ENCODE measurements at places on chromosomes 5 and 9.
A peak's percentile ranks its signal among the peaks of the same experiment; 100 is the strongest.

- no peak for DNase-seq
Measured at GRCh38 chr9:116686693-116687073, 422 bp upstream of the TRIM32 start.

GRCh38 chr5:79224286-79224984, 11.5 kb upstream of the JMY start:
- DNase-seq: no peak

GRCh38 chr9:17882688-17883594, 304.1 kb downstream of the SH3GL2 start:
- no peak for DNase-seq

DNA sequence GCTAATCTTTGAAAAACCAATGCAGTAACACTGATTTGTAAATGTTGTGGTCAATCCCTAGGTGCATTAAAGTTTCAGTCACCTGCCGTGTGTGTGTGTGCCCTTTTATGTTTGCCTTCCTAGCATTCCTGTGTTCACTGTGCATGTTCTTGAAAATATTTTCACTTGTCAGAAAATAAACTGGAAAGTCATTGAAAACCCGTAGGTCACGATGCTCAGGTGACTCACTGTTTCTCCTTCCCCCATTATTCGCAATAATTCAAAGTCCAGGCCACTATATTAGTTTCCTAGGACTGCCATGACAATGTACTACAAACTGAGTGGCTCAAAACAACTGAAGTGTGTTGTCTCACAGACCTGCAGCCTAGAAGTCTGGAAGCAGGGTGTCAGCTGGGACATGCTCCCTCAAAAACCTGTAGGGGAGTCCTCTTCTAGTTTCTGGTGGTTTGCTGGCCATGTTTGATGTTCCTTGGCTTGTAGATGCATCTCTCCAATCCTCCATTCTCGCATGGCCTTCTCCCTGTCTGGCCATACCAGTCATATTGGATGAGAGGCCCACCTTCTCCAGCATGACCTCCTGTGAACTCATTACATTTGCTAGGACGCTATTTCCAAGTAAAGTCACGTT, 29.3 kb downstream of the MARVELD2 start:
- DNase-seq: no peak

- DNase-seq: no peak
Measured at GRCh38 chr9:68508547-68508946, 32.1 kb downstream of the TMEM252 start.

DNA sequence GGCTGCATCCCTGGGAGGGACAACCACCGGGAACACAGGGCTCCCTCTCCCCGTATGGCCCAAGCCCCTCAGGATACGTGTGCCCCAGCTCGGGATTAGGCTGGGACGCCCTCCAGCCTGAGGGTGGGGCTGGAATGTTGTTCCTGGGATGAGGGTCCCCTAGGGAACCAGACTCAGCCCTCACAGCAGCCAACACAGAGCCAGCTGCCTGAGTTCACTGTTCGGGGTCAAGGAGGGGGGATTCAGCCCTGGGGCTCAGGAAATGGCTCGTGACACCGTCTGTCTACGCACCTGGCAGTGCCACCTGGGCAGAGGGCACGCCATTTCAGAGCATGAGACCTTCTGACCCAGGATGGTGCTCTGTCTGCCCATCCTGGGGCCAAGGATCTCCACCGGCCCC, 8.9 kb downstream of the RNF44 start:
- no peak for DNase-seq

GRCh38 chr9:16405421-16405820, 465.0 kb downstream of the BNC2 start:
- no peak for DNase-seq

DNA sequence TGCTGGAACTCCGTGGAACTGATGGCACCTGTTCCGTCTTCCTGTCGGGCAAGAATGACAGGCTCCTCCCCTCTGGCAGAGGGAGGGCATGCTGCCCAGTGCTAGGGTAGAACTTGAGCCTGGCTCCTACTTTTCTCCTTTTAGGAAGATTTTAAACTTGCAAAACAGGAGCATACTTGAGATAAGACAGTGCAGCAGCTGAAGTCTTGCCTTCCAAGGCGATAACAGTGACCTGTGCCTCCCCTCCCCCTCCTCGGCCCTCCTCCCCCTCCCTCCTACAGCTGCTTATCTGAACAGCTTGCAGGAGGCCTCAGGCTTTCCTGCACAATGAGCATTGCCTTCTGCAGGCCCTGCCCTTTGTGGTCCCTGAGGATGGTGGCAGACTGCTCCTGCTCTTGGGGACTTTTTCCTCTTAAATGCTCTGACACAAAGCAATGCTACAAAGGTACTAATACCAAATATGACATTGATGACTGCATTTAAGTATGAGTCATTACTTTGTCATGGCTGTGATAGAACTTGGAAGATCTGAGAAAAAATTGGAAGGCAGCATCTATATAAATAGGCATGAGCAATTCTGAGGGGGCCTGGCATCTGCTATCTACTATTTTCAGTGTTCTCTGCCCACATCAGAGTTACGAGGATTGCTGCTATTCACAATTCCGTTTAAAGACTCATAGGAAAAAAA, 2.0 kb downstream of the GADD45G start:
- DNase-seq: no peak

- no peak for DNase-seq
Measured at GRCh38 chr9:129231759-129232158, 53.7 kb upstream of the IER5L start.

- DNase-seq: no peak
Measured at GRCh38 chr9:104971511-104971910, 43.6 kb upstream of the ABCA1 start.

GRCh38 chr5:135423846-135424168, 23.3 kb downstream of the DCANP1 start:
- no peak for DNase-seq

GRCh38 chr5:107154593-107154992, 516.1 kb downstream of the EFNA5 start:
- no peak for DNase-seq

- DNase-seq: no peak
Measured at GRCh38 chr5:154962494-154962893, 21.6 kb downstream of the MRPL22 start.

DNA sequence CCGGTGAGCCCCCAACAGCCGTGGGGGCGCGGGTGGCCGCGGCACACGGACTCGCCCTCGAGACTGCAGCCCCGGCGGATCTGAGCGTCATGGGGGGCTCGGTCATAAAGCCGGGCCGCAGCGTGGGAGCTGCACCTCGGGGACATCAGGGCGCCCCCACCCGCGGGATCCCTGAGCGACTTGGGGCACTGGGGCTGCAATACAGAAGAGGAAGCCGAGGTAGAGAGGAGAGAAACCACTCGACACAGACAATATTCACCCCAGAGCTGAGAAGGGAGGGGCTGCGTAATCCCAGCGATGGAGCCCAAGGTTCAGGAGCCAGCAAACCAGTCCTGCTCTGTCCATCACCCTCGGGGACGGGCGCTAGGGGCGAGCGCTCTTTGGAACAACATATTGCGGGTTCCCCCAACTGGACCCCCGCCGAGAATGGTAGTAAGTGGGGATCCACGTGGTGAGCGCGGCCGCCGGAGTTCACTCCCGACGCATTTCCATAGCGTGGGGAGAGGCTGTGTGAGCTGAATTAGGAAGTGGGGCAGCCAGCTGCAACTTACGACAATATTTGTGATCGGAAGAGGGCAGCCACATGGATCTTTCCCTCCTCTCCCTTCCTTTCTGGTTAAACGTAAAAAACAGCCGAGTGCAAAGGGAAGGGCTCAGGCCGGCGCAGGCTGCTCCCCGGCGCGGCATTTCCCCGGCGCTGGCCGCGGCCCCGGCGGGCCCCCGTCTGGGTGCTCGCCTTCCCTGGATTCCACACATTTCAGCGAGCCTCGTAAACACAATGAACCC, 9.9 kb downstream of the PTCH1 start:
- DNase-seq: no peak

DNA sequence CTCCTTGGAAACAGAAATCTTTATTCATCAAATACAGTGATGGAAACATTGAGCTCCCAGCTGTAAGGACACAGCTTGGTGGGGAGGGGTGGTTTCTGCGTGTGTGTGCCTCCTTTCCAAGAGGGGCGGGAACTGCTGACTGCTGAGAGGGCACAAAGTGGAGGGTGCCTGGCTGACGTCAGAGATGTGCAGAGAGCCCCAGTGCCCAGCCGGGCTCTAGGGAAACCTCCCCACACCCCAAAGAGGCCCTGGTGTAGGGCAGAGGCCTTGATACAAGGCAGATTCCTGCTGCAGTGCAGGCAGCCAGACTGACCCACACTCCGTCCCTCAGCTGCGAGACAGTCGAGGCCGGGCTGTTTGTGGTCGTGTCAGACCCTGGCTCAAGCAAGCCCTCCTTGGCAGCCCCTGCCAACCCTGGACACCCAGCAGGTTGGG, 191.0 kb downstream of the CACNA1B start:
- no peak for DNase-seq

GRCh38 chr5:26530305-26530704, 508.1 kb downstream of the CDH9 start:
- DNase-seq: no peak

DNA sequence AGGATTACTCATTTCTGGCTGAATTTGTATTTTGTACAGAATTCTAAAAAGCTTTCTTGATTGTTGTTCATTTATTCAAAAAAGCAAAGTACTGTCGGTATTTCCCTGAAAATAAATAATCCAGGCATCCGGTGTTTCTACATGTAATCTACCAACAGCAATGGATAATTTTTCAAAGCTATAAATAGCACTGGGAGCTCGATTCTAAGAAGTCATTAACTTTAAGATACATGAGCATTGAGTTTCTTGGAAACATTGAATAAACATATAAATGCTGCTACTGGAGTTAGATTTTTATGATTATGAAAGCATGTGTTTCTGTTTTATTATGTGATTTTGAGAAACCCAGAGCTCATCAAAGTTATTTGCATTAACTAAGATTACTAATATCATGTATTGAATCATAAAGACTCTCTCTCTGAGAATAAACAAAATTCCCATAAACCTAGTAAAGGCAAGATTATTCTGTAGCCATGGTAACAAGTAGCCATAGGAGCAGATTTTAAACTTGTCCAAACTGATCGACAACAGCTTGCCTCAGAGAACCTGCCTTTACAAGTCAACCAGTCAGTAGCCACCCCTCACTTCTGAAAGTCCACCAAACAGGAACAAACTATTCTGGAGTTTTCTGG, 197.0 kb downstream of the DRD1 start:
- no peak for DNase-seq

- no peak for DNase-seq
Measured at GRCh38 chr5:88489364-88489763, 220.7 kb upstream of the TMEM161B start.

GRCh38 chr9:3858961-3859360, 333.2 kb upstream of the RFX3 start:
- no peak for DNase-seq

- peak; percentile 20 for DNase-seq
Measured at GRCh38 chr5:148730270-148730669, 75.9 kb upstream of the HTR4 start.

DNA sequence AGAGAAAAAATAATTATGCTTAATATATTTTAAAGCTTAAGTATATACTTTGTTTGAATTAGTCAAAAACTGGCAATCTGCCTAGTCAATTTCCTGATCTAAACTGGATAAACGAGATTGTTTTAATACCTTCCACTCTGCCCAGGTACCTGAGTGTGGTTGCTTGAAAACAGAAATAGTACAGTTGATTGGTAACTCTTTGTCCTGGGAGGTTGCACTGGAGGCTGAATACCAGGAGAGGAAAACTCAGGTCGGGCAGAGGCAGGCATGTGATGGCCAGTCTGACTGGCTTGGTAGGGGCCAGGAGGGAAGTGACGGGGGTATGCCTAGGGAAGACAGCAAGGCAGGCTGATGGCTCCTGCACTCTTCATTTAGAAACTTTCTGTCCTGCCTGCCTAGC, 80.2 kb downstream of the PIK3R1 start:
- no peak for DNase-seq

- DNase-seq: no peak
Measured at GRCh38 chr5:148471379-148471778, 87.6 kb downstream of the FBXO38 start.

- DNase-seq: no peak
Measured at GRCh38 chr5:122736086-122736845, 38.6 kb upstream of the SNX2 start.

DNA sequence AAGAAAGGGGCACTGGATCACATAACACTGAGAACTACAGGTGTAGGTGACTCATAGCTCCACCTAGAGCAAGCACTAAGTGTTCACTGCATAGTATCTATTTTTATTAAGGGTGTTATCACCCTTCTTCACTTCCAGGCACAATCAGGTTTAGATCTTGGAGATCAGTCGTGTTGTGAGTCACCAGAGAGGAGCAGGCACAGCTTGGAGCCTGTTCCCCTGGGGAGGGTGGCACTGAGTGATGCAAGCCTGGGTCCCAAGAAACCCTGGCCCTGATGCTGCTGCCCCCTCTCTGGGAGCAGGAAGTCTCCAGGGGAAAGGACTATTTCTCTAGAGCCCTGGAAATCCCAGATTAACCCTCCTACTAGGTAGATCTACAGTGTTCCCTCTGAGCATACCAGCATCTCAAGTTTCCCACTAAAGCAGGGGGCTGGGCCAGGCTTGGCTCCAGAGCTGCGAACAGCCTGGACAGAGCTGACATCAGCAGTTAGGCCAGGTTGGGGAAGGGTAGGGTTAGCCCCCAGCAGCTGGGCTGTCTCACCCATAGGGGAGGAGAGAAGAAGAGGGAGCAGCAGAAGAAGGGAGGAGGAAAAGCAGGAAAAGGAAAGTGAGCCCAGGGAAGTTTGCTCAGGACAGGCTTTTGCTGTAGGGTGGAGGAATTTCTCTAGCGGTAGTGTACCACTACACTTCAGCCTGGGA, 28.1 kb upstream of the SPINK4 start:
- DNase-seq: no peak

- no peak for DNase-seq
Measured at GRCh38 chr5:73918791-73919221, 292.8 kb downstream of the ARHGEF28 start.

GRCh38 chr9:130018265-130018664, 24.7 kb downstream of the FNBP1 start:
- DNase-seq: no peak

DNA sequence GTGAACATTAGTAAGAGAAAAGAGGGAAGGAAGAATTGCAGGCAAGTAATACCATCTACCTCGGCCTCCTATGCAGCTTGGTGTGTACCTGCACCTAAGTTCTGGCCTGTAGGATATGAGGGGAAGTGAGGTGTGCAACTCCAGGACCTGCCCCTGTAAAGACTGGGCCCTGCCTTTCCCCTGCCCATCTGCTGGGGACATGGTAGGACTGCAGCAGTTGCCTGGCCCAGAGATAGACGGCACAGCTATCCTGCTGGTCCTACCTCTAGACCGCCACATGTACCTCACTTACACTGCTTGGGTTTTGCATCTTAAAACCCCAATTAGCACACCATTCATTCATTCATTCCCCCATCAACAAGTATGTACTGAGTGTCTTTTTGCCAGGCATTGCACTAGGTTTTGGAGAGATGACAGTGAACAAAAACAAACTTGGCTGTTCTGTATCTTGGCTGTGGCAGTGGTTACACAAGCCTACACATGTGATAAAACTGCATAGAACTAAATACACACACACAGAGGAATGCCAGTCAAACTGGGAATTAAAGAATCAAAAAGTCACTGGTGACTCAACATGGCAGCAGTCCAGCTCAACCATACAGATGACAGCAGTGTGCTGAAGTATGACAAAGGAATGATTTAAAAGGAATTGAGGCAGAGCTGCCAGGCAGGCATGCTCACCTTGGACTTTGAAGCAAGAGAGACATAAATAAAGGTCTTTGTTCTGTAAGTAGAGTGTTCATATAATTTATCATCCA, 23.3 kb upstream of the MGAT1 start:
- no peak for DNase-seq

Data from non-pigmented ciliary epithelial cell (primary cell).